ENCODE measurements at places on chromosomes 4 and X.

DNA sequence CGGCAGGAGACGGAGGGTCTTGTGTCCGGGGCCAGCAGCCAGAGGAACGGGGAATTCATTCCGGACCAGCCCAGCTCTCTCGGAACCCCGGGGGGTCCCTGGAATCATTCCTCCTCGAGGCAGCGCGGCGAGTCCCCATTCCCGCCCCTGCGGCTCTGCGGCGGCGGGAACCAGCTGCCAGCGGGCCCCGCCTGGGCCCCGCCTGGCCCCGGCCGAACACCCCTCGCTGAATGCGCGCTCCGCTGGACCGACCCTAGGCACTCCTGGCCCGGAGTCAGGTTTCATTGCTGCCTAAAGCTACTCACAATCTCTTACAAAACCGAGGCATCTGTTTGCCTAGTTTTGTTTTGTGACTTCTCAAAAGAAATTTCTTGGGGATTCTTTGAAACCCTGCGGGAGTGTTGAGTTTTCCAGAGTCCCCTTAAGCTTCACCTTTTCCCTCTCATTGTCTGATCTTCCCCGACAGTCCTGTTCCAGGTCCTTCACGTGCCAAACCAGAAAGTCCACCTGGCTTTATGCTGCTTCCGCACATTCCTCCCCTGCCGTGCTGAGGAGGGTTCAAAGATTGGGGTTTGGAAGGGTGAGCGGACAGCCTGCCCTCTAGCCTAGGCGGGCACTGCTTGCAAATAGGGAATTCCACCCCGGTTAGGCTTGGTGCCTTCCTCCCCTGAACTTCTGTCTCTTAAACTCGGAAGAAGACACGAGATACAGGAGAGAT lies 789 bp downstream of the ARHGAP10 start:
- DNase-seq: no peak

DNA sequence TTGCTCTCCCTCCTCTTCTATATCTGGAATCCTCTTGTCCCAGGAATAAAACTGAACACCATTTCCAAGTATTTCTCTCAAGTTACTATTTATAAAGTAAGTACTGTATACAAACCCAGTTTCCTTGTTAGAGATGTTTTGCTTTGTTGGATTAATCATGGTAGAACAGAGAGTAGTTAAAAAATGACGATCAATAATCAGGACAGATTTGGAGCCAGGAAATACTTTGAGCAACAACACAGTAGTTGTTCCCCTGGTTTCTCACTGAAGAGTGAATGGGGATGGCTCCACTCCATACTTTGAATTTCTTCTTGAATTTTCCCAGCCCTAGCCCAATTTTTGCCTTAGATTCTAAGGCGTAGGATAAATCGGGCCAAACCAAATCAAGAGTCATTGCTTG lies 21.4 kb downstream of the MGST2 start:
- no peak for DNase-seq

DNA sequence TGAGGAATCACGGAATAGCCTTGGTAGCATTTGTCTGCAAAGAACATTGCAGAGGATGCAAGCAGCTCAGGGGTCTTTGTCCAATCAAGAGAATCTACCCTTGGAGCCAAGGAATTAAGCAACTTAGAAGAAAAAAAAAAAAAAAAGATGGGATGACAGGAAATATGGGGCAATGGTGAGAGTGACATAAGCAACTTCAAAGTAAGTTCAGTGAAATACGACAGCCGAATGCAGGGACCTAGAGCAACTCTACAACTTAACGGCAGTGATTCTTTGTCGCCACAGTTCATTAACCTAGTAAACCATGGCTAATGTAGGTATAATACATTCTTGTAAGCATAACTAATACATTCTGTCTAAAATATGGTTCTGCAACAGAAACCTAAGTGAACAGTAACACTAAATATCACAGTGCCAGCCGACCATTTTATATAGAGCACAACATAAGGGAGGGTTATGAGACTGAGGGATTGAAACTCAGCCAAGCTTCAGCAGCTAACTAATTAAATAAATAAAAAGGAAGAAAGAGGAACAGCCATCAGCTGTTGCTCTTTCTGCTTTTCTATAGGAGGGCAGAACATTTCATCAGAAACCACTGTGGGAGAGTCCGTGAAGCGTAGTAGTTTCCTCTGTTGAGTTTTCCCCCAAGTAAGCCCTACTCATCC lies 74.7 kb downstream of the PPARGC1A start:
- DNase-seq: no peak

GRCh38 chr4:14934704-14935390 lies 67.4 kb upstream of the CPEB2 start:
- DNase-seq: no peak

DNA sequence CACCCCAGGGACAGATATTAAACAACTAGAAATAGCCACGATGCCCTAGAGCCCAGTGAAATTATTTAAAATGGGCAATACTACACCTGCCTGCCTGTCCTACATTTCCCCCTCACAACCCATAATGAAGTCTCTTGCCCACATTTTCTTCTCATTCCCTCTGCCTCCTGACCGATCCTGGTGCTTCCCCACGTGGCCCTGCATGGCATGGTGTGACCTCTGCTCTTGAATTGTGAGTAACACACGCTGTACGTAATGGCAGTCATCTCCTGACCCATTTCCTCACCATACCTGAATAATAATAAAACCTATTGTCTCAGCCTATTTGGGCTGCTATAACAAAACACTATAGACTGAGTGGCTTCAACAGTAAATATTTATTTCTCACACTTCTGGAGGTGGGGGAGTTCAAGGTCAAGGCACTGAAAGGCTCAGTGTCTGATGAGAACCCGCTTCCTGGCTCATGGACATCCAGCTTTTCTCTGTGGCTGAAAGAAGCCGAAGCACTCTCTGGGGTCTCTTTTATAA lies 77.0 kb upstream of the ENPP6 start:
- no peak for DNase-seq

GRCh38 chrX:79568309-79568708 lies 201.2 kb upstream of the ITM2A start:
- no peak for DNase-seq

- DNase-seq: no peak
These were observed 41.6 kb upstream of the NYX start for GRCh38 chrX:41405551-41405950.

DNA sequence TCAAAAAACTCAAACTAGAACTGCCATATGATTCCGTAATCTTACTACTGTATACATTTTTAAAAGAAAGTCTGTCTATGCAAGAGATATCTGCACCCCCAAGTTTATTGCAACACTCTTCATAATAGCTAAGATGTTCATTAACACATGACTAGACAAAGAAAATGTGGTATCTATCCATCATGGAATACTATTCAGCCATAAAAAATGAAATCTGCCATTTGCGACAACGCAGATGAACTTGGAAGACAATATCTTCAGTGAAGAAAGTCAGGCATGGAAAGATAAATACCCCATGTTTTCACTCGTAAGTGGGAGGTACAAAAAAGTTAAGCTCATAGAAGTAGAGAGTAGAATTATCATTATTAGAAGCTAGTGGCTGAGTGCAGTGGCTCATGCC lies 87.3 kb upstream of the DHRSX start:
- DNase-seq: no peak

- DNase-seq: no peak
These were observed 97.4 kb downstream of the RASL11B start for GRCh38 chr4:52959541-52959940.

GRCh38 chr4:81844717-81845116 lies 373.0 kb upstream of the RASGEF1B start:
- DNase-seq: peak; percentile 52

DNA sequence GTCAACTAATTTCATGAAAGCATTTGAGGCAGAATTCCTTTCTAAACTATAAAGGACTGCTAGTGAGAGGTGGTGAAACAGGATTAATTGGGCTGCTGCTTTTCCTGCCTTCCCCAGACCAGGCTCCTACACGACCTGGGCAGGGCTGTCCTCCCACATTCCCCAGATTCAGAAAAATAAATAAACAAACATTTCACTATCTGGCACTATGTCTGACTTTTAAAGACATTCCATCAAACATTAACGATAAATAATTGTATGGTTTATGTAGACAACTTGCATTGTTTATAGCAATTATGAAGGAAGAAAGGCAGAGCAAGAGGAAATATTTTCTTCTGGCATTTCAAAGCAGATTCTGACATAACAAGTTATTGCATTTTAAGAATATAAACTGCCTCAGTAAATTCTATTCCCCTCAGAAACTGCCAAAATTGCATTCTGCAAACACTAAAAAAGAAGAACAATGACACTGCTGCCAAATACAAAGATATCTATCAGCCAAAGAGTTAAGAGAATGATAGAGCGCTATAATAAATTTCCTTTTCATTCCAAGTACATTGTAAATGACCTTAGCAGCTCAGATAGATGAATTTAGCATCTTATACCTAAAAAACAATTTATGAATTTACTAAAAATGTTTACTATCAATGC lies 214.7 kb upstream of the INTU start:
- no peak for DNase-seq

GRCh38 chr4:140448162-140448561 lies 20.7 kb upstream of the CLGN start:
- no peak for DNase-seq

DNA sequence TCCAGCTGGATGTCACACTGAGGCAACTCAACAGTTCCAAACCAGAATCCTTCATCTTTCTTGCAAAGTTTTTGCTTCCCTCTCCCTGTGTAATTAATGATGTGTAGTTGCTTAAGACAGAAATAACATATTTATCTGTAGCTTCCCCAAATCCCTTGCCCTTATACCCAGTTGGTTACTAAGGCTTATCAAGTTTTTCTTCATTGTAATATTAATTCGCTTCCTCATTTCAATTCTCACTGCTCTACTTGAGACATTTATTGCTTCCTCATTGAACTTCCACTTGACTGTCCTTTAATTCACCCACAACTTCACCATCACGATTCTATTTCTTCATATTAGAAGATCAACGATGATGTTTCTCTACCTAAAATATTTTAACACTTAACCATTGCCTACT lies 386.6 kb upstream of the CPEB2 start:
- no peak for DNase-seq

DNA sequence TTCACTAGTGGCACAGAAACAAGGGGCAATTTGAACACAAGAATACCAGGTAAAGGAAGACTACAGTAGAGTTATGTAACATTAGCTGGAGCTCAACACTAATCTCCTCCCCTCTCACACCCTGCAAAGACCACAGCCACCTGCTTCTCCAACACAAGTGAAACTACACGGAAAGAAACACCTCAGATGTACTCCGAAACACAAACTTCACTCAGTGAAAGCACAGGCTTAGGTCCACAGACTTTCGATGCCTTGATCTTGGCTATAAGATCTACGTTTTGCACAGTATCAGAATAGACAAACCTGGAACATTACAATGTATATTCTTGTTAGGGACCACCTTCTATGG lies 7.6 kb downstream of the ACSL1 start:
- DNase-seq: no peak

DNA sequence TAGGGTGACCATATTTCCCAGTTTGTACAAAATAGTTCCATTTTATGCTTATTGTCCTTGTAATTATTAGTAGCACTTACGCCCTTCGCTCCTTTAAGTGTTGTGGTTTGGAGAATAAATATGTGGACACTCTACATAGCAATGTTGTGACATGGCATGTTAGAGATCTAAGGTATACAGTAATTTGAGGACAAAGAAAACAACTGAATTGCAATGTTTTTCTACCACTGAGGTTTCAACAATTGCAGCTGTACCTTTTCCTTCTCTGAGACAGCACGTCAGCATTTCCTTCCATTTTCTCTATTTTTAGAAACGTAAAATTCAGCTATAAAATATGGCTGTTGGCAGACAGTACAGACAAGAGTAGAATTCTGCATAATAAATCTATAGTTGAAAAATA lies 323.1 kb downstream of the MAPK10 start:
- no peak for DNase-seq

- DNase-seq: no peak
These were observed 56.4 kb upstream of the MAP3K15 start for GRCh38 chrX:19571711-19572110.

DNA sequence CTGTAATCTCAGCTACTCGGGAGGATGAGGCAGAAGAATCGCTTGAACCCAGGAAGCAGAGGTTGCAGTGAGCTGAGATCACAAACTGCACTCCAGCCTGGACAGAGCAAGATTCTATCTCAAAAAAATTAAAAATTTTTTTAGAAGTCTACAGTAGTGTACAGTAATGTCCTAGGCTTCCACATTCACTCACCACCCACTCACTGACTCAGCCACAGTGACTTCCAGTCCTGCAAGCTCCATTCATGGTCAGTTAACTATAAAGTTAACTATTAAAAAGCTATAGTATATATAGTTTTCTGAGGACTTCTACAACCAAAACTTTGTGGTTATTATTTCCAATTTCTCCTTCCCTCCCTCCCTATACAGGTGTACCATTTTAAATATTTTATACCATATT lies 34.7 kb upstream of the NEUROG2 start:
- no peak for DNase-seq

- no peak for DNase-seq
These were observed 12.5 kb upstream of the ART3 start for GRCh38 chr4:76061982-76062381.

GRCh38 chr4:5719350-5720055 lies 8.5 kb downstream of the EVC start:
- DNase-seq: no peak

DNA sequence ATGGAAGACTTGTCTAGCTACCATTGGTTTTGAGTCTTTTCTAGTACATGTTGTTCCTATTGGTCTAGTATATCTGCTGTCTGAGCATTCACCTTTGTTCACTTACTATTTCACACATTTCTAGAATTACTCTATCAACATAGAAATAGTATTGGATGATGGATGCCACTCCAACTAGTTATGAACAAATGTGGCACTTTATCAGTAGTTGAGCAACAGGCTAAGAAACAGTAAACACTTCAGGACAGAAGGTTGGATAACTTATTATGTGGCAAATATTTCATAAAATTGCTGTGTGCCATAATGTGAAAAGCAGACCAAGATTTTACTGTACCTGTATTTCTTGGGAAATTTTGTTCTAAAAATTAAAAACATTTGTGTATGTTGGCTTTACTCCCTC lies 42.4 kb upstream of the GLRA3 start:
- no peak for DNase-seq

DNA sequence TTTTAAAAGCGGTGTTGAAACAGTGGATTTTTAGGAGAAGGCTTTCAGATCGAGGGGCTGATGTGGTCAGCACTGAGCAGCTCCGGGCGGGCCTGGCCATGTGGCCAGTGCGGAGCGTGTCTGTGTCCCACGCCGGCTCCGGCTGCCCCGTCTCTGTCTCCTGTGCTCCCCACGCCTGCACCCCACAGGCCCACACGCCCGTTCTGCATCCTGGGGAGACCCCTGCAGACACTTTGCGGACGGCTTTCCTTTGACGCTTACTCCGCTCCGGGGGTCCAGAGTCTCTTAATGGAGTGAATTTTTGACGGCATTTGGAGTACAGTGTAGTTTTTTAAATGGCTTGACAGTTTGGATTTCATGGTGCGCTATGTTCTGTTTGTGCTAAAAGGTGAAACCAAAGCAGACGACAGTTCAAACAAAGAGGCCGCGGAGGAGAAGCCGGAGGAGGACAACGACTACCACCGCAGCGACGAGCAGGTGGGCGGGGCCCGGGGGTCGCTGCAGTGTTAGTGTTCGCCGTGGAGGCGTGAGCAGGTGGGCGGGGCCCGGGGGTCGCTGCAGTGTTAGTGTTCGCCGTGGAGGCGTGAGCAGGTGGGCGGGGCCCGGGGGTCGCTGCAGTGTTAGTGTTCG lies 38.7 kb downstream of the PCGF3 start:
- DNase-seq: no peak

- DNase-seq: no peak
These were observed 81.3 kb upstream of the ATOH1 start for GRCh38 chr4:93747220-93747619.

GRCh38 chr4:7645956-7646355 lies 211.2 kb upstream of the PSAPL1 start:
- DNase-seq: no peak

- no peak for DNase-seq
These were observed 302.9 kb upstream of the GATB start for GRCh38 chr4:152063621-152064240.

Measured in CMK (cell line).